Posterior cingulate gyrus (tissue), 11 donors: ENCODE measurements at places on chromosomes 7 and 10.
A peak's percentile ranks its signal among the peaks of the same experiment; 100 is the strongest.

GRCh38 chr7:76201732-76202665 is at the start of gene SRRM3:
TSS of gene SRRM3 (plus strand) at chr7:76201896. CDS start at chr7:76235067, 33,171 bp downstream.
- DNase-seq: peak; percentile 85

GRCh38 chr10:123093489-123093888 is 42.3 kb upstream of the HMX3 start:
- no peak for DNase-seq

DNA sequence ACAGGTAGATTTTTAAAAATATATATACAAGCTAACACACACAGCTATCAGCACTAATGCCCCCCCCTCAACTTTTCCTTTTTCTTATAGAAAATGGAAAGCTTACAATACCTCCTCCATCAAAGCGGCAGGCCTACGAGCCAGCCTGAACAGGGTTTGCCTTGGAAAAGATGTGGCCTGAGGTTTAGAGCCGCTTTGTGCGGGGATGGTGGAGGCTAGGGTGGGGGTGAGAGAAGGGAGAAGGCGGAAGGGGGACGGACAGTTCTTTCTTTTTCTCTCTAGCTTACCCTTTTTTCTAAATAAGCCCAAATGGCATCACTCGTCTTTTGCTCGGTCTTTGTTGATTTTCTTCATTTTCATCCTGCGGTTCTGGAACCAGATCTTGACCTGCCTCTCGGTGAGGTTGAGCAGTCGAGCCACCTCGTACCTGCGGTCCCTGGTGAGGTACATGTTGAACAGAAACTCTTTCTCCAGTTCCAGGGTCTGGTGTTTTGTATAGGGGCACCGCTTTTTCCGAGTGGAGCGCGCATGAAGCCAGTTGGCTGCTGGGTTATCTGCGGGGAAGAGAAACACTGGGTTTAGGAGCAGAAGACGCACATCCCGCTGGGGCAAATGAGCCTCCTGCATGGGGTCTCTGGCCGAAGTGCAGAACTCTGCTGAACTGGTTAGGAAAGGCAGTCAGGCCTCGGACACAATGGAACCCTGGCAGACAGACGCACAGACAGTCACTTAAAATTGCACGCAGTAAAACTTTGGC is 1.9 kb downstream of the HOXA9 start:
- no peak for DNase-seq

- no peak for DNase-seq
These were observed 22.1 kb downstream of the POT1 start for GRCh38 chr7:124907490-124907889.

- no peak for DNase-seq
These were observed 661.2 kb downstream of the AUTS2 start for GRCh38 chr7:70259502-70259901.

GRCh38 chr7:123871998-123872867 is 27.3 kb downstream of the HYAL4 start:
- DNase-seq: peak; percentile 82

DNA sequence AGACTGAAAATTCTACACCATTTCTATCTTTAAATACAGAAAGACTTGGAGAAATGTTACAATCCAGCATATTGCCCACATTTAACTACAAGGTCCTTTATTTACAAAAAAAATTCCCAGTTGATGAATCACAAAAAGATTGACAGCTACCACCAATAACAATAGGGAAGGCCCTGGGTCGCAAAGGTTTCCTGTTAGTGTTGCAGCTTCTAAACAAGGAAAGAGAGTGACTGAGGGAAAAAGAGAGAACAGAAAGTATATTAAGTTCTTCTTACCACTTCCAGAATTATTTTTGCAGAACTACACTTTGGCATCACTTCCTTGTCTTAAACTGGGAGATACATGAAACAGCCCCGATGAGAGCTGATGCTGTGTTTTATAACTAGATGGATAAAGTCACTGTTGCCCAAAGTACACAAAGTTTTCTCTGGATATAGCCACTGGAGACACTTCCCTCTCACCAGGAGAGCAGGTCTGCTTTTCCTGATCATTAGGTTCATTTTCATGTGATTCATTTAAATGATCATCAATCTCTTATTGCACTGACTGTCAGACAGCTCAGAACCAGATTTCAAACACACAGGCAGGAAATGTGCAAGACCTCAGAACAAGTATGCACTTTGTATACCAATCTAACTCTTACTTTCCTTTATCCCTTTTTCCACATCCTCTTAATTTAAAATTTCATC is 57.0 kb downstream of the SHTN1 start:
- no peak for DNase-seq

DNA sequence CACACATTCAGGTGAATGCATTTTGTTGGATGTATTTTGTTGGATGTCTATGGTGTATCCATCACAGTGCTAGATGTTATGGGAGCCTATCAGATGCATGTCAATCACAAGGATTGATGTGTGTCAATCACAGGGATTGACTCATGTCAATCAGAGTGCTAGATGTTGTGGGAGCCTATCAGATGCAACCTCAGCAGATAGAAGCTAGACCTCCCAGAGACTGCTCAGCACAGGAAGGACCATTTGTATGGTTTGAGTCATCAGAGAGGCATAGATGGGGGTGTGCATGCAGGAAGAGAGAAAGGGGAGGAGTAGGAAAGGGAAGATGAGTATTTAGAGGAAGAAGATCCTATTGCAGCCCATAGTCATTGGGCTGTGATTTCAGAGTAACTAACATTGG is 48.3 kb upstream of the PITRM1 start:
- DNase-seq: no peak

GRCh38 chr7:37433166-37433565 is 15.5 kb downstream of the ELMO1 start:
- DNase-seq: no peak

GRCh38 chr10:94583124-94583523 is 37.5 kb downstream of the HELLS start:
- DNase-seq: no peak

GRCh38 chr10:88071879-88072278 is 208.5 kb downstream of the PTEN start:
- no peak for DNase-seq

GRCh38 chr7:33845991-33846509 is 59.3 kb upstream of the BMPER start:
- DNase-seq: no peak

DNA sequence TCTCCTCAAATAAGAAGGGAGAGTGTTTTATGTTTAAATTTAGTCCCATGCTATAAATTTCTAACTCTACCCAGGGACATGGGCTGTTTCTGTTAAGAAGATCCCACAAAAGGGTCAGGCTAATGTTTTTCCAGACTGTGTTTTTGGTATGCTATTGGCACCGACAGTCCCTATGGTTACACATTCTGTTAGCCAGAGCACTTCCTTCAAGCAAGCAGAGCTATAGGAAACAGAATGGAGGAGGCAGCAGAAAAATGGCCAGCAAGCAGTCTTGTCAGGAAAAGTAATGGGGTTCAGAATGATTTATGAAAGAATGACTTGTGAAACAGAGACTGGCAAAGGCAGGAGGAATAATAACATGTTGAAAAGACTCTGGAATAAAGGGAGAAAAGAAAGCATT is 44.8 kb upstream of the PHYHIPL start:
- no peak for DNase-seq

- no peak for DNase-seq
These were observed 16.0 kb downstream of the CCDC71L start for GRCh38 chr7:106644999-106645398.

- no peak for DNase-seq
These were observed 60.3 kb downstream of the AHCYL2 start for GRCh38 chr7:129285111-129285510.

- no peak for DNase-seq
These were observed 398.3 kb downstream of the DPP6 start for GRCh38 chr7:154450451-154450850.

GRCh38 chr10:117950408-117950807 is 96.3 kb downstream of the RAB11FIP2 start:
- DNase-seq: no peak

DNA sequence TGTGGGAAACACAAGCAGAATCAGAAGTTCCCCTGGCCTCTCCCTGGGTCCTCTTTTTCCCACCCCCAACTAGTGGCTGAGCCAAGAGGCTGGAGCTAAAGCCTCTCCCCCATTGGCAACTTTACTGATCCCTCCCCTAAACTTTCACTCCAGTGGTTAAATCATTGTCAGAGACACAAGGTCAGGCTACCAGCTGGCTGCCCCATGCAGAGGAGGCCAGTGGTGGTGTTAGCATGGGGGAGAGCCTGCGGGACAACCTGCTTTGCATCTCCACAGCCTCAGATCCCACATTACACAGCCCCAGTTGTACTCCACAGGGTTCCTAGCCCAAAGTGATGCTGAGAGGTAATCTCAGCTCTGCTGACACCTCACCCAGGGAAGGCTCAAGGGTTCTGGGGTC is 21.0 kb downstream of the NEUROG3 start:
- DNase-seq: no peak

DNA sequence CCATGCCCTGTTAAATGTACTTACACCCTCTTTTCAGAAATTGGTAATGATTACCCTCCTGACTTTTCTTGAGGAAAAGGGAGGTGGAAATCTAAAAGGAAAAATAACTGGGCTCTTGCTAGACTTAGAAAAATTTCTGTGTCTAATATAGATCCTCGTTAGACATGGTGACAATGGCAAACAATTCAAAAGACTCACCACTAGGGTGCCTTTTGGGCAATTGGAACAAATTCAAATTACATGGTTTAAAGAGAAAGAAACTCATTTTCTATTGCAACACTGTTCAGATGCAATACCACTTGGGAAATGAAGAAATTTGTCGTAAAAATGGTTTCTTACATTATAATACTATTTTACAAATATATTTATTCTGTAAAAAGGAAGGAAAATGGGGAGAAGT is 950.1 kb downstream of the GRM8 start:
- no peak for DNase-seq

DNA sequence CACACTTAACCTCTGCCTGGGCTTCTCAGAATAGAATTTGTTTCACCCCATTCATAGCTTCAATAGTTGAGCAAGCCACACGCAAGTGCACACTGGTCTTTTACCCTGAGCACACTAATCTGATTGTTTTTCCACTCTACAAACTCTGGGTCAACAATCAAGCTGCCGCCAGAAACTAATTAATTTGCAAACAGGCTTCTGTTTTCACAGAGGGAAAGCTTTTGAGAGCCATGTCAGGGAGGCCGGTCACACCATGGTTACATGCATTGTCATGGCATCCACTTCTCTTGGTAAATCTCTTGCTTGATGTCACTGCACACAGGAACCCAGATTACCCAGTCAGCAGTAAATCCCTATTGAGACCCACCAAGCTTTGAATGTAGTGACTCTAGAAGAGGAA is 154.2 kb downstream of the SEMA3A start:
- DNase-seq: no peak

DNA sequence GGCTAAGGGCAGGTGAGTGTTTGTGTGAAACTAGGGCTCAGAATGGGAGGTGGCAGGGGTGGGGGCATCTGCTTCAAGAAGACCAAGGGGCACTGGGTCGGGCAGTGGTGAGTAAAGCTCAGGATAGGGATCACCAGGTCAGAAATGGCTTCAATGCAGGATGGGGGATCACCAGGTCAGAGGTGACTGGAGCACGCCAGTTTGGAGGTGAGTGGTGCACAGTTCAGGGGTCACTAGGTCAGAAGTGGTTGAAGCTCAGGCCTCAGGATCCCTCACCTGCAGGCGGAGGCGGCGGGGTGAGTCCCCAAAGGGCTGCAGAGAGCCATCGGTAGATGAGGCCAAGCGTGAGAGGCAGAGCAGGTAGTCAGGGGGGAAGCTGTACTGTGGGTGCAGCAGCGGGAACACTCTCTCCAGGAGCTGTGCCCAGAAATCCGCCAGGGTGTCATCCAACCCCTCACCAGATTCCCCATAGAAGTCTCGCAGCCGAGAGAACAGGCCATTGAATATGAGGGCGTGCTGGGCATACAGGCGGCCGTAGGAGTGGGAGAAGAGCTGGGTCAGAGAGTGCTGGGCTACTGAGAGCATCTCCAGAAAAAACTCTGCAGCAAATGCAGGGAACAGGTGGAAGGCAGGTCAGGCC is 1.8 kb downstream of the GPC2 start:
- DNase-seq: no peak

GRCh38 chr7:40244226-40244625 is 109.4 kb downstream of the SUGCT start:
- DNase-seq: no peak

DNA sequence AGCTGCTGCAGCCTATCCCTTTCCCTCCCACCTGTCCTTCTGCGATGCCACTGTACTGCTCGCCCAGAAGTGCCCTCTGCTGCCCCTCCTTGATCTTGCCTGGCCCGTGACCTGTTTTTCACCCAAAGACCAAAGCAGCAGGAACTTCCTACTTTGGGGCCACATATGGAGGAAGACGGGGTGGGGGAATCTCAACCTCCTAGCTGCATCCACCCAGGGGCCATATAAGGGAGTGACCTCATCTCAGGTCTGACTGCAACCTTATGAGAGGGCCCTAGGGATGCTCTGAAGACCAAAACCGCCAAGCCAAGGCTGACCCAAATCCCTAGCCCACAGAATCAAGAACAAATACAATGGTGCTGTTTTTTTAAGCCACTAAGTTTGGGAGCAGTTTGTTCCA is 15.7 kb downstream of the PRKCQ start:
- DNase-seq: no peak

DNA sequence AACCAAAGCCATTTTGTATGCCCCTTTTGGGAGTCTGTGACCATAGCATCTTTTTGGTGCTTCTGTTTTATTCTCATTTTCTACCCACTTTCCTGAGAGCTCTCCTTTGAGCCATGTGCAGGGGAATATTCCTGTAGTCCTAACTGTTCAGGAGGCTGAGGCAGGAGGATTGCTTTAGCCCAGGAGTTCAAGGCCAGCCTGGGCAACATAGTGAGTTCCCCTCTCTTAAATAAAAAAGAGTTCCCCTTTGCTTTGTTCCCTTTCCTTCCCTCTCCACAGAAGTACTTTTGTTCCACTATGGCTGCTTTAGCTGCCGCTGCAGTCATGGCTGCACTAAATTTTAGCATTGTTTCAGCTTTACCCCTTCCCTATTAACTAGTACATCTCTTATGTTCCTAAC is 85.9 kb downstream of the BTAF1 start:
- DNase-seq: no peak

DNA sequence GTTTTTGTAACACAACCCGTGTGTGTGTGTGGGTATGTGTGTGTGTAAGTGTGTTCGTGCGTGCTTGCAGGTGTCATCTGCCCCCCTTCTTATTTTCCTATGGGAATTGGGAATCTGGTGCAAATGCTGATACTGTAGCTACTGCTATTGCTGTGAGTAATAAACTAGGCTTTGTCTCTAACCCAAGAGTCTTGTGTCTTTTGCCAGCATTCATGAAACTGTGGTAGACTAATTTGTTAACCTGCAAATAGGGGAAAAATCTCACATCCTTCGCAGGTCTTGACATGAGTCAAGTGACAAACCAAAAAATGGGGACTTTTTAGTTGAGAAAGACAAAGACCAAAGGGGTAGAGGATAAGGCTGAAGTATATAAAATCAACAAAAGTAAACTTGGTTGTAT is 57.9 kb upstream of the FAM133B start:
- DNase-seq: no peak

DNA sequence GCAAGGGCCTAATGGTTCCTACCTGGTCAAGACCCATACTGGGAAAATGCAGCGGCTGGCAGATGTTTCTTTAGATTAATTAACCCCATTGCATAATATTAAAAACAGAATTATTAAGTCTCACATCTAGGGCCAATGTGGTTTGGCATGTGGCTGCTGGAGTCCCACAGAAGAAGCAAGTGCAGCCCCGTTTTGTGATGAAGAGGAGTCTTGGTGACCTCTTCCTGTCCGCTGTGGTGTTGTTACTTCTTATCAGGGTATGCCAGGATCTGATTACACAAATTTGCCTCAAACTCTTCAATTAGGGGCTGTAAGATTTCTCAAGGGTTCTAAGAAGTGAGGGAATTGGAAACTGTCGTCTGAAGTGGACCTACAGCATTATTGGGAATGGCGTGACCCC is 240.3 kb downstream of the SEC23IP start:
- DNase-seq: no peak
